ENCODE measurements at places on chromosomes 2 and 18. TPM values are rescaled to one million over a fixed set of nuclear protein-coding genes. Genes with fewer than 3 reads are reported as not detected.

Gene ST6GAL2
- total RNA-seq, result 0.82 TPM

Gene GPR45
- not detected for total RNA-seq

Gene REEP1
- 0.22 TPM for total RNA-seq

Gene WNT10A
- total RNA-seq, result 2.9 TPM

Gene RAX
- not detected for total RNA-seq

Gene SERPINB12
- total RNA-seq, result not detected

Gene CIB4
- total RNA-seq, result not detected

Gene VWA3B
- not detected for total RNA-seq

Gene CHCHD5
- 37.4 TPM for total RNA-seq

Gene MOB1A
- 221 TPM for total RNA-seq

Gene SPAST
- 48.3 TPM for total RNA-seq

Gene HOXD3
- not detected for total RNA-seq

Gene ZSWIM2
- total RNA-seq, result not detected

Gene CCBE1
- total RNA-seq, result not detected

Gene KLHL14
- 17.2 TPM for total RNA-seq

Gene GALNT13
- total RNA-seq, result not detected

Gene TCF23
- total RNA-seq, result not detected

Gene POMC
- not detected for total RNA-seq

Gene PFN4
- 2.1 TPM for total RNA-seq

Gene PMAIP1
- total RNA-seq, result 52.8 TPM

Gene ALPI
- total RNA-seq, result not detected

Gene ANKRD62
- not detected for total RNA-seq

Gene LYPD1
- not detected for total RNA-seq

Gene CNDP2
- 167 TPM for total RNA-seq

Gene CROCC2
- total RNA-seq, result not detected

Gene TWIST2
- total RNA-seq, result not detected

Gene NR4A2
- total RNA-seq, result 0.40 TPM

Gene NDUFS1
- 83.6 TPM for total RNA-seq

Gene FEV
- total RNA-seq, result not detected

Gene KRCC1
- 63.6 TPM for total RNA-seq

Gene MROH2A
- 2.6 TPM for total RNA-seq

Gene POTEJ
- not detected for total RNA-seq

Gene SERPINB5
- total RNA-seq, result 1.0 TPM

Gene ZNF804A
- total RNA-seq, result 27.7 TPM

Measured in Karpas-422 (cell line).